ENCODE measurements at places on chromosomes 5 and 9.

DNA sequence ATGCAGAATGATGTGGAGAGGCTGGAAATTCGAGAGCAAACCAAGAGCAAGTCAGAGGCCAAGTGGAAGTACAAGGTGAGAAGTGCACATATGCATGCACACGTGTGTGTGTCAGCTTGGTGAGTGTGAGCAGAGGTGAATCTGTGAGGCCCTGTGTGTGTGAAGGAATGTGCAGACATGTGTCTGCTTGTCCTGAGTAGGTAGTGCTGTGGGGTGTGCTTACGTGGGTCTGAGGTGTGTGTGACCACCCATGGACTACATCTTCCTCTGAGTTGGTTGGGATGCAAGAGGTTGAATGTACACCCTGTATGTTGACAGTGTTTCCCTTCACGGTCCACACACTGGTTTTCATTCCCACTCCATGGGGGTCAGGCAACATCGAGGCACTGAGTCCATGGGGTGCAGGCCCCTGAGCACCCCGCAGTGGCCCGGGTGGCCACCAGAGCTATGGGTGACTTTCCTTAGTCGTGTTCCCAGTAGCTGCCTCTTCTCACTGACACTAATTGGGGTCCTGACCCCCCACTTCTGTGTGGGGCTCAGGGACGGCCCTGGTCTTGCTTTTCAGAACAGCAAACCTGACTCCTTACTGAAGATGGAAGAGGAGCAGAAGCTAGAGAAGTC, 86.7 kb downstream of the PHF2 start:
- DNase-seq, result no peak

- DNase-seq, result no peak
These were observed 139.7 kb downstream of the FBXO4 start for GRCh38 chr5:42064821-42065220.

GRCh38 chr9:14547245-14548060, 145.8 kb downstream of the ZDHHC21 start:
- DNase-seq, result no peak

- DNase-seq, result no peak
These were observed 837.7 kb upstream of the ZNF608 start for GRCh38 chr5:125584140-125584520.

GRCh38 chr5:91225848-91226686, 157.1 kb downstream of the ARRDC3 start:
- DNase-seq, result peak; percentile 60

GRCh38 chr5:128815201-128815600, 150.1 kb upstream of the SLC27A6 start:
- no peak for DNase-seq

GRCh38 chr5:155783246-155783645, 543.7 kb upstream of the SGCD start:
- DNase-seq, result no peak

Measured in activated gamma-delta T cell treated with Interleukin-2 at 50 U/mL for 16 hours (primary cell).